ENCODE measurements at places on chromosomes 2 and 18.

GRCh38 chr2:4561196-4561595 is 857.8 kb downstream of the DCDC2C start:
- no peak for DNase-seq

DNA sequence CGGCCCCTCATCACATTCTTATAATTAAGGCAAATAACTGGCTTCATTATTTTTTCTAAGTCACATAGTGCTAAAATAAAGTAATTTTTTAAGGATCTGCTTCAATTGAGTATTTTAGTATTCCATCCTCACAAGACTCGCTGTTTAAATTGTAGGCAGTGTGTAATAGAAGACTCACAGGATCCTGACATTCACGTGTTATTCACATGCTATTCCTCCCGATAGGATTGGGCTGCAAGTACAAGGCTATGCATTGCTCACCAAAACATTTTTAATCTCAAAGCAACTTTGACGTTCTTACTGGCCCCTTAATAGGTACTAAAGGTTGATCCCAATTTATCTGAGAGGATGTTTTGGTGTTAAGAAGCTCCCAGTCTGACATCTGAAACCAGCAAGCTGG is 127.6 kb upstream of the L3MBTL4 start:
- no peak for DNase-seq

DNA sequence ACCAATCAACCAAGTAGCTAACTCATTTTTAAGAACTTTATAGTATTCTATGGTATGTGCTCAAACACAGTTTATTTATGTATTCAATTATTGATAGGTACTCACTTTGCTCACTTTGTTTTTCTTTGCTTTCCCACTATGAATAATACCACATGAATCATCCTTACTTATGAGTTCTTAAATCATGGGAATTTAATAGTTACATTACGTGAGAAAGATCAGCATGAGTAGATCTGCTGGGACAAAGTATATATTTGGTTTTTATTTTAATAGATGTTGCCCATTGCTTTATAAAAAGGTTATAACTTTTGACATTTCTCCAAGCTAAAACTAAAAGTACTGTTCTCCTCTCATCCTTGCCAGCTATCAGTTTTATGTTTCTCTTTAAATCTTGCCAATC is 390.7 kb downstream of the LRATD1 start:
- DNase-seq, result no peak

- DNase-seq, result no peak
These were observed 81.2 kb downstream of the PDCL3 start for GRCh38 chr2:100643906-100644501.

- peak; percentile 16 for DNase-seq
These were observed 96.1 kb downstream of the MAP2 start for GRCh38 chr2:209519906-209520305.

GRCh38 chr18:59041819-59042815 is 97.6 kb upstream of the SEC11C start:
- no peak for DNase-seq

- no peak for DNase-seq
These were observed 28.3 kb upstream of the KLHL29 start for GRCh38 chr2:23356711-23357110.

DNA sequence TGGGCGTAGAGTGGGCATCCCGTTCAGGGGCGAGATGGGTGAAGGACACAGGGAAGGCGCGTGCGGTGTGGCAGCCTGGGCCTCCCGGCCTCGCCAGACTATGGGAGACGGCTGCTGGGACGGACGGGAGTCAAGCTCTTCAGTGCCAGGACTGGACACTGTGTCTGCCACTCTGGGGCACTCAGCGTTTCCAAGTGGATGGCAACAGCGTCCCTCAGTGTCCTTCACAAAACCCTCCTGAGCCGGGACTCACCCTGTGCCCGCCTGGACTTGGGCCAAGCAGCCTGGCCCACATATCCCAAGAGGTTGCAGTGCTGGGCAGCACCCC is 16.3 kb upstream of the BOK start:
- DNase-seq, result no peak

DNA sequence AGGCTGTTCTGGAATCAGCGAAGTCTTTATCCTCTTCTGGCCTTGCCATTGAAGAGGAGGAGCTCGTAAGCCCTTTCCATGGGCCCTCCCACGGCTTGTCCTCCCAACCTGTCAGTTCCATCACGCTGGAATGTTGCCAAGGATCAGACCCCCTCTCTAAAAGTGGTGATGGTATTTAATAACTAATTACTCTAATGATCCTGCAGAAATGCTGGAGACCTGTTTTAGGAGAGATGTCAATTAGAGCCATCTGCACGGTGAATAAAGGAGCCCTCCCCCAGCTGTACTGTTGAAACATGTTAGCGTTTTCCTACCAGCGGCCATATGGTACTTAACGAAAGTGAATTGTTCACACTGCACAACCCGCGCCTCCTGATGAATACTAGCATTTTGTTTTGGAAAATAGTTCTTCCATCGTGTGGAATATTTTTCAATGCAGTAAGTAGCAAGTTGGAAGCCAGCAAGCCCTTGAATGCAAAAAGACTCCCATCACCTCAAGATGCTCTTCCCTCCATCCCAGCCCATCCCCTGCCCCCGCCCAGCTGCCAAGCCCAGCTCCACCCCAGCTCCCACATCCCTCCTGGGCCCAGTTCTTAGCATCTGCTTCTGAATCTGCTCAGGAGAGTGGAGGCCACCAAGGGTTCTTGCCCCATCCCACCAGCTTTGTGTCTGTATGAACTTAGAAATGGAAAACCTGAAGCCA is 145.4 kb downstream of the KLHL29 start:
- DNase-seq, result no peak

Data from NCI-H2081 treated with DMSO at 0.1 percent for 48 hours (cell line).